HS-27A (cell line): ENCODE measurements at places on chromosomes 7 and 10.

DNA sequence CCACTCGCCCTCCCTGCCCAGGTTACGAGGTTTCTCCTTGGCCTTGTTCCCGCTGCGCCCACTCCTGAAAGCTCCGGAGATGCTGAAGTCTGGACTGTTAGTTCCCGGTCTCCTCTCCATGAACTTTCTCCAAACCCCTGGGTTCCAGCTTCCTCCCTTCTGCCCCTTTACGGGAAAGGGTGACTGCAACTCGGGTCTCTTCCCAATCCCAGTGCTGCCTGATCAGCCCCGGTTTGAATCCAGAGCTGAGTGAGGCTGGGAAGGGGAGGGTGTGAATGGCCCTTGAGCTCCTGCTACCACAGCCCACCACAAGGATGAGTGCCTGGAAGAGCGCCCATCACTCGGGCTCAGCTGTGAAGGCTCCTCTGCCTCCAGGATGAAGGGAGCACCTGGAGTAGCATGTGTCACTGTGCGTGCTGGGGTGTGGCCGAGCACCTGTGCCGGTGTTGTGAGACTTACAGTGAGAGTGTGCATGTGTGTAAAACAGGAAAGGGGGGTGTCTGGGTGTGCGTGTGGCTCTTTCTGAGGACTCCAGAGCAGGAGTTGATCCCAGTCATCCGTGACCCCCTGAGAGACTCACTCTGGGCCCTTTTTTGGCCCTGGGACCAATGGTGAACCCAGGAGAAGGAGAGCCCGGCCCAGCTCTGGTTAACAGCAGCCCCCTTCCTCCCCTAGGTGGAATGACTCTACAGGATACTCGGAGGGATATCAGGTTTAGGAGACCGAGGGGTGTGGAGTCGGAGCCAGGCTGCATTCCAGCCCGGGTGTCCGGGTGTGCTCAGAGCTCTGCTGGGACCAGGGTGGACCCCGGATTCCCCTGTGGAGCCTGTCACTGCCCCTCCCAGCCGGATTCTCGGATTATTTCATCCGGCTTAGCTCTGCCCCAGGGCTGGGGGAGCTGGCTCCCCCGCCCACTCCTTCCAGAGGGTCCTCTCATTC, 1.1 kb upstream of the ZNF467 start:
- no peak for DNase-seq

- no peak for DNase-seq
Observed at GRCh38 chr7:40964610-40965009, 738.3 kb downstream of the INHBA start.

GRCh38 chr10:110535958-110536891, 31.3 kb upstream of the SMC3 start:
- DNase-seq = no peak

DNA sequence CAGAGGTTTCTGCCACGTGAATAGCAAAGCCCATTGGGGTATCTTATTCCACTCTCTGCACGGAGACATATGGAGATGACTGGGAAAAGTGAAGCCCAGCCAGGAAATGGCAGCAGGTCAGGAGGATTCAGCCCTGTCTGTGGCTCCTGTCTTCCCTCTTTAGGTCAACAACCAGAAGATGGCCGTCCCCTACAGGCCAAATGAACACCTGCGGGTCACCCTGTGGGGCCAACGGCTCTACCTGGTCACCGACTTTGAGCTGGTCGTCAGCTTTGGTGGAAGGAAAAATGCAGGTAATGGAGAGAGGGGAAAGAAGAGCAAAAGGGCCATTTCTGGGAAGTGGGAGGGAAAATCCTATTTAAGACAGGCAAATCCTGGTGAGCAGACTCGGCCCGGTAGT, 38.3 kb downstream of the EPHB4 start:
- no peak for DNase-seq

DNA sequence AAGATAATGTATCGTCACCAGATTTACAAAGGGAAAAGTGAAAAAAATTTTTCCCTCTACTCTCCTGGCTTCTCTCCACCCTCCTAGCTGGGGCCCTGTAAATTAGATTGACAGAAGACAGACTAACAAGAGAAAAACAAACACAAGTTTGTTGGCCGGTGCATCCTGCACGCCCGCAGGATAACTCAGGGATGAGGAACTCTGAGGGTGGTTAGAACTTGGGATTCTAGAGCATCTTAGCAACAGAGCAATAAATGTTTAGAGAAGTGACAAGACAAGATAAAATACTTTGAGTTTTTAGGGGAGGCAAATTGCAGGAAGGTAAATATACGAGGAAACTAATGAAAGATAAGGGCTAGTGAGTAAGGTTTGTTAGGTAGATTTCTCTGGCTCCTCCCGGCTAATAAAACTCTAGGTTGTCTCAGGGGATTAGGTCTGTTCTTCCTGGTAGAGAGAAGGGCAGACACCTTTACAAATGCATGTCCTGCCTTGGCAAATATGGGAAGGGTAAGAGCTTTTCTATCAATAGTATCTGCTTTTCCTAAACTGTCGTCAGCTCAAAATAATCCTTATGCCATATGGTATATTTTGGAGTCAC, 4.3 kb upstream of the UCN3 start:
- no peak for DNase-seq

DNA sequence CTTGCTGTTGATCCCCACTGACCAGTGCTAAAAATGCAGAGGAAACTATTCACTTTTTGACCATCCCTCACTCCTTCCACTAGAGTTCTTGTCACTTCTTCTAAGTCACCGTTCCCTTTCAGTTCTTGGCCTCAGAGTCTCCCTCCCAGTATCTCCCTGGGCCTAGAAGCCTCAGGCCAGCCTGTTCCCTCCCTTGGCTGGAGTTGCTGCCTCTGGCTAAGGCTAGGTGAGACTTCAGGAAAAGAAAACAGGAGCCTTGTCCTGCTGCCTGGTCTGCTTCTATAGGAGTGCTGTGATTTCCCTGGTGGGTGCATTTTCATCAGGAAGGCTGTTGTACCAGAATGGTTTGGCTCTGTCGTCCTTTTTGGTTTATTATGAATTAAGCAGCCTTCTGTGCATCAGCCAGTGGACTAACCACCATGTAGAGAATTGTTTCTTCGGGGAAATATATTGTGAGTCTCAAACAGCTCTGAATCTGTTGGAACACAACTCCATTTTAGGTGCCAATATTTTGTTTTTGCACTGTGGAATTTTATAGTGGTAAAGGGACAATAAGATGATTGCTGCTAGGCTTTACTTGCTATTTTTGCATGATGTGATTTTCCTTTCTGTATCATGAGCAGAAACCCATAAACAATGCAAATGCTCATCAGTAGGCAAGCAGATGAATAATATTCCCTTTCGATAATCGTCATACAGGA, 233.4 kb upstream of the FZD1 start:
- DNase-seq = no peak

- no peak for DNase-seq
Observed at GRCh38 chr10:76523246-76523645, 1091.8 kb downstream of the LRMDA start.

- DNase-seq = no peak
Observed at GRCh38 chr7:151833691-151834090, 43.2 kb downstream of the PRKAG2 start.

DNA sequence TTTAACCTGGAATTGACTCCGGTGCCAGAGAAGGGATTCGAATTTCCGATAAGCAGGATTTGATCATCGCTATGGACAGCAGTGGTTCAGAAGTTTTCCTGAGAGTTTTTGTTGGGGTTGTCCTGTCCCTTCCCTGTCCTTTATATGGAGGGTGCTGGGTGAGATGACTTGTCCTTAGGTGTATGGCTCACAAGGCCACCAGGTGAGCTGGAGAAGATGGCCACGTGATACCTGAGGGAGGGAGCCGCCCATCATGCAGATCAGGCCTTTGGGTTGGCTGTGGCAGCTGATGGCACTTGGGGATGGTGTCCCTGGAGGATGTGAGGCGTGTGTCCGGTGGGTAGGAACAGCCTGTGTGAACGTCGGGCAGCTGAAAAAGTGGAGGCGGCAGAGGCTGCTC, 187.7 kb downstream of the PTPN20 start:
- no peak for DNase-seq

DNA sequence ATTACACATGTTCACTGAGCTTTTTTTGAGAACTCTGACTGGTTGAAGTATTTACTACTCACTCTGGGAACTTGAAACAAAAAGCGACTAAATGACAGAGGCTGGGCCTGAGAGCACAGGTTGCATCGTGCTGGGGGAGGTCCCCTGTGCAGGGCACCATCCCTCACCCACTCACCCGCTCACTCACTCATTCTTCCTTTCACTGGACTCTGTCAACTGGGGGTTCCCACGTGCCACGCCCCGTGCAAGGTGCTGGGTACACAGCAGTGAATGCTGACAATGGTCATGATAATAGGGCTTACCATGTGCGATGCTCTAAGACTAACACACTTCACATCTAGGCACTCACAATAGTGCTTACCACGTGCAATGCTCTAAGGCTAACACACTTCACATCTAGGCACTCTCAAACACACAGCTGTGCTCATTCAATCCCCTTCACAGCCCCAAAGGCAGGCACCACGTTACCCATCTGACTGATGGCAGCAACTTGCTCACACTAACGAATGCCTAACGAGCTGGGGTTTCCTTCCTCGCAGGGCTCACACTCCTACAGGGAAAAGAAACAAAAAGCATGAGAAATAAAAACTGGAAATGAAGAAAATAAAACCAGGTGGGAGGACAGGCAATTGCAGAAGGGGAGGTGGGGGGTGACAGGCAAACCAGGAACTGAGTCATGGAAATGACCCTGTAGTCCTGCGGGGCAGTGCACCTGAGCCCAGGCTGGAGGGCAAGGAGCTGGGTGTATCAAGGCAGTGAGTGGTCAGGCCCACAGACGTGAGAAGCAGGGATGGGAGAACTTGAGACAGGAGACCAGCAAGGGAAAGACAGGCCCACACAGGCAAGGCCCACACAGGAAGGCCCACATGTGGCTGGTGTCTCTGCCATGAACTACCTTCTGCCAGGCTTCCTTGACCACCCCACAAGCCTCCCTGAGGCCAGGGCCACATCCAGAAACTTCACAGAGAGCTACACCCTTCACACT, 147.0 kb upstream of the FAM20C start:
- no peak for DNase-seq

DNA sequence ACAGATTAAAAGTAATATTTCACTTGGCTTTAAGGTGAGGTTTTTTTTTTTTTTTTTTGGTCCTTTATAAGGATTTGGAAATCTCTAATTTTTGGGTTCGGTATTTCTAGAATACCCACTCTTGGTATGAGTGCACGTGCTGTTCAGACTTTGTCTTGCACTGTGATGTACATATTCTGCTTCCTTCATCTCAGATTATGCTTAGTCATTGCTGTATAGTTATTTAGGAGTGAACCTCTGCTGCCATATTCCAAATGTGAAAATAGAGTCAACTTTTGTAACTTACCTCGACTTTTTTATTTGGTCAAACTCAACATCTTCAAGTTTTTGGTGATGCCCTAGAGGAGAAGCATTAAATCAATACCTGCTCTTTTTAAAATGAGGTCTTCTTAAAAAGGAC, 40.1 kb upstream of the HBP1 start:
- no peak for DNase-seq

- no peak for DNase-seq
Observed at GRCh38 chr7:43850348-43851116, 18.8 kb downstream of the MRPS24 start.

GRCh38 chr7:43700646-43701499, 28.4 kb downstream of the COA1 start:
- no peak for DNase-seq

DNA sequence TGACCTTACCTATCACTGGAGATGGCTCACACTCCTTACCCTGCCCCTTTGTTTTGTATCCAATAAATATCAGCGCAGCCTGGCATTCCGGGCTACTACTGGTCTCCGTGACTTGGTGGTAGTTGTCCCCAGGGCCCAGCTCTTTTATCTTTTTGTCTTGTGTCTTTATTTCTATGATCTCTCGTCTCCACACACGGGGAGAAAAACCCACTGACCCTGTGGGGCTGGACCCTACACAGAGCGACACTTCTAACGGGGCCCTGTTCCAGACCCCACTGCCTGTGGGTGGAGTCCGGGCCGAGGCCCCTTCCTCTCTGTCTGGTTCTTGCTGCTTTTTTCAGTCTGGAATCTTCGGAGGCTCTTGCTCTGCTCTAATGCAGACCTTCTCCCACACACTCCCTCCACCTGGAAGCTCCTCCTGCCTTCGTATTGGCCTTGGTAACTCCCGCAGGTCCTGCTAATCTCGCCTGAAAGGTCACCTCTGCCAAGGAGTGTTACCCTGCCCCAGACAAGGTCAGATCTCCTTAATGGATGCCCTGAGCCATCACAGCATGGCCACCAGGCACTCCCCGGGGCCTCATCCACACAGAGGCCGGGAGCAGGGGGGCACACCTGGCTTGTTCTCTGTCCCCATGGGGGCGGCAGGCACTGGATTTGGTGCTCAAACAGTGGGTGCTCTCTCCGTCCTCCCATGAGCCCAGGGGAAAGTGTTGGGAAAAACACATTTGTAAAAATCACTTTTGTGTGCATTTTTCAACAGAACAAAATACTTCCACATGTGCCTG, 531.7 kb downstream of the PTPRN2 start:
- no peak for DNase-seq

- DNase-seq = no peak
Observed at GRCh38 chr10:119370972-119371703, 163.8 kb downstream of the GRK5 start.

DNA sequence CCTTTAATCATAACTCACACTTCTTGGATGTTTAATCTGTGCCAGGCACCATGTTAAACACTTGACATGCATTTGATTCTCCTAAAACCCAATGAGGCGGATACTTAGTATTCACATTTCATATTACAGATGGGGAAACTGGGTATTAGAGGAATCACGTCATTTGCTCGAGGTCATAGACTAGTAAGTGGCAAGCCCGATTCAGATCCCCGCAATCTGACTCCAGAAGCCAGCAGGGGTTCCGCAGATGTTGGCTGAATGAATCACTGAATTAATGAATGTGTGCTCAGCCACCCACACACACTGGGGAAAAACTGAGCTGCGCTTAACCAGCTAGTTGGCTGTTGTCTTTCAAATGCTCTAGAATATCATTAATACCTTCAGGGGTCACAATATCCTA, 22.5 kb upstream of the ENO4 start:
- DNase-seq = no peak

DNA sequence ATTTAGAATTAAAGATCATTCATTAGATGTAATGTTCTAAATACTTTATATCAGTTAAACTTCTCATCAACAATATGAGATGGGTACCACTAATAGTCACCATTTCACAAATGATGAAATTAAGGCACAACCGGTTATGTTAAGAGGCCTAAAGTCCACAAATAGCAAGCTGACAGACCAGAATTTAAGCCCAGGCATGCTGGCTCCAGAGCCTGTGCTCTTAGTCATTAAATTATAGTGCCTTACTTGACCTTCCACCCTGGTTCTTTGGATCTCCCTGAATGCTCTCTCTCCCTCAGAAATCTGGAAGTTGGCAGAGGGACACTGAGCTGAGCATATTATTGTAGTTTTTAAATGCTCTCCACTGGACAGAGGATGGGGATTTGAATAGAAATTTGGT, 3.6 kb downstream of the LIPN start:
- no peak for DNase-seq

- DNase-seq = no peak
Observed at GRCh38 chr7:139897422-139898090, 68.5 kb downstream of the TBXAS1 start.

DNA sequence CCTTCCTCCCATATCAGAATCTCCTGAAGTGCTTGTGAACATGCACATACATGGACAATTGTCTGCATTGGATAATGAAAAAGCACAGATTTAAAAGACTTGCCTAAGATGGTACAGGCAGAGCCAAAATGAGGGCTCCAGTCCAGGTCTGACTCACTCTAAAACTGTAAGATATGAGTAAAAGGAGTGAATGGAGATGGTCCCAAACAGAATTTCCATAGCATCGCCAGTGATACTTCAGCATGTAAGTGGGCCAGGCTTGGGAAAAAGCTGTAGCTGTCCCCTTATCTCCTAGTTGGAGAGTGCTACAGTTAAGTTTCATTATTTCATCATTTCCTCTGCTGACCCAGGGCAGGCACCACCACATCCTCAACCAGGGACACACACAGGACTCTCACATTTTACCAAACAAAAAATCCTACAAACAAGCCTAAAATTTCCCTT, 26.4 kb upstream of the IL6 start:
- DNase-seq = no peak
